BJ (cell line): ENCODE measurements at places on chromosomes 5 and 9.

GRCh38 chr9:136551401-136552116 is 5.7 kb upstream of the NOTCH1 start:
- no peak for DNase-seq

- no peak for DNase-seq
These were observed 5.4 kb downstream of the PCDHB15 start for GRCh38 chr5:141250576-141250975.

GRCh38 chr9:113310538-113310937 is 7.4 kb upstream of the RNF183 start:
- no peak for DNase-seq

DNA sequence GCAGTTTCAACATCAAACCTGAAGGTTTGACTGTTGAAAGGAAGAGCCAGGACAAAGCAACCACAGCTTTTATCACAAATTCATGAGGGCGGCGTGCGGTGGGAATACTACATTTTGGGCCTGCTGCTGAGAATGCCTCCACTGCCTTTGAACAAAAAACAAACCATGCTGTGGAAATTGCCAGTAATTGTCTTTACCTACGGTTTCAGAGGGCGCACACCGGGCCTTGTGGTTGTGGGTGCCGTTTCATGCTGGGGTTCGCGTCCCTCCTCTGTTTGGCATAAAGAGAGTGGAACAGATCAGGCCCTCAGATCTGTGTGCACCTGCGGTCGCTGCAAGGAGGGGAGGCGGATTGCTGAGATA is 27.6 kb upstream of the TCF7 start:
- no peak for DNase-seq

GRCh38 chr5:105430516-105430915 is 1867.9 kb upstream of the NUDT12 start:
- no peak for DNase-seq

DNA sequence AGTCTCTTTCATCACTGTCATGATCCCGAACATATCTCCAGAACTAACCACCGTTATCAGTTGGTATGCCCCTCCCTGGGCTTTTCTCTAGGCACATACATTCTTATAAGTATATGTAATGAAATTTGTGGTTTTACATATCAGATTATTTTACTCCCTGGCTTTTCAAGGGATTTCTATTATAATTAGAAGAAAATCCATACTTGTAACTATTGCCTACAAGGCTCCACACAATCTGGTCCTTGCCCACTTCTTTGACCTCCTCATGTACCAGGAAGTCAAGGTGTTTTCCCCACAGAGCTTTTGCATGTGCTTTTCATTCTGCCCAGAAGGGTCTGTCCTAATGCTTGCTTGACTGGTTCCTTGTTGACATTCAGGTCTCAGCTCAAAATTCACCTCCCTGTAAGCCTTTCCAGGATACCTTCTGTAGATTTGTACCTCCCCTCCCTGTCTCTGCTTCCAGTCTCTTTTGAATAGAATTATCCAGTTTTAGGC is 33.6 kb upstream of the HSD17B4 start:
- no peak for DNase-seq

- DNase-seq = no peak
These were observed 66.0 kb downstream of the RASEF start for GRCh38 chr9:82996941-82997340.

GRCh38 chr5:3709068-3709716 is 113.6 kb downstream of the IRX1 start:
- no peak for DNase-seq

- no peak for DNase-seq
These were observed 13.1 kb upstream of the PTCH1 start for GRCh38 chr9:95529910-95530309.

DNA sequence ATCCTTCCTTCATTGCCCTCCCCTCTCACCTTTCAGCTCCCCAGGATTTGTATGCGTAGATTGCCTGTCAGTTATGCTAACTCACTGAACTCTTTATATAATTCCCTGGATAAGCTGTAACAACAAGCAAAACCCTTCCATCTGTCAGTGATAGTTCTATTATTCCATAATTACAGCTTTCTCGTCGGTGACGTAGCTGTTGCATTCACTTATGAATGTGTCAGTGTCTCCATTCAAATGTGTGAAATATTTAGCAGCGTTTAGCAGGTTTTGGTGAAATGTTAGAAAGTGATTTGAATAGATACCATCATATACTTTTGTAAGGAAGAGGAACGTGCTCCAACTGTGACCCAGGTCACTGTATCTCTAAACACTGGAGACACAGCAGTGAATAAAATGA is 45.2 kb downstream of the PIP5K1B start:
- DNase-seq = no peak

- DNase-seq = no peak
These were observed 235.3 kb downstream of the SEC61B start for GRCh38 chr9:99457406-99457805.

DNA sequence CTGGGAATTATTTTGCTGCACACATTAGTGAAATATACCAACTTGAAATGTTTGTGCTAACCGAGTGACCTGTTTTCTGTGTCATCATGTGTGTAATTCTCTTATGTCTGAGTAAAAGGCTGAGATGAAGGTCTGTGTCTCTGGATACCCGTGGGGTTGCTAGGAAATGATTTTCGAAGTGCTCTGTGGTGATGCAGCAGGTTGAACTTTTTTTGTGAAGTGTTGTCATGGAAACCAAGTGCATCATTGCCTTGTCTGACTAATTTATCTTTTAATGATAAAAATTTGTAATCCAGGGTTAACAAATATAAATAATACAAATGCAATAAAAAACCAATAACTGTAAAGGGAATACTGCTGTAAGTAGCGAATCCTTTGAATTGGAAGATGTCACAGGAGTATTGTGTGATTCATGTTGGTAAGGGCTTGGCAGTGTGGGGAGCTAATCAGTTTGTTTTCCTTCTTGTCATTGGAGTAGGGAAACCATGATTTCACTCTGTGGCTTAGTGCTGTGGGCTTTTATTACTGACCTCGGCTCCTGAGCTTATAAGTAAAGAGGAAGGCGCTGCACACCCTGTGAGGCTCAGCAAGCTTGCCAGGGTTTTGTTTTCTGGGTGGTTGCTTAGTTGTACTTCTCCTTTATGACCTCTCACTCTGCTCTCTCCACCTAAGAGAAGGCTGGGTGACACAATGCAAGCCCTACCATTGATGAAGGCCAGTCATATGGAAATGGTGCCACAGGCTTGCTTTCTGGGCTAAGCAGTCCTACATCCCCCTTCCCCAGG is 22.3 kb downstream of the PDE8B start:
- DNase-seq = no peak

GRCh38 chr9:84301851-84302250 is 38.7 kb downstream of the SLC28A3 start:
- DNase-seq = no peak

DNA sequence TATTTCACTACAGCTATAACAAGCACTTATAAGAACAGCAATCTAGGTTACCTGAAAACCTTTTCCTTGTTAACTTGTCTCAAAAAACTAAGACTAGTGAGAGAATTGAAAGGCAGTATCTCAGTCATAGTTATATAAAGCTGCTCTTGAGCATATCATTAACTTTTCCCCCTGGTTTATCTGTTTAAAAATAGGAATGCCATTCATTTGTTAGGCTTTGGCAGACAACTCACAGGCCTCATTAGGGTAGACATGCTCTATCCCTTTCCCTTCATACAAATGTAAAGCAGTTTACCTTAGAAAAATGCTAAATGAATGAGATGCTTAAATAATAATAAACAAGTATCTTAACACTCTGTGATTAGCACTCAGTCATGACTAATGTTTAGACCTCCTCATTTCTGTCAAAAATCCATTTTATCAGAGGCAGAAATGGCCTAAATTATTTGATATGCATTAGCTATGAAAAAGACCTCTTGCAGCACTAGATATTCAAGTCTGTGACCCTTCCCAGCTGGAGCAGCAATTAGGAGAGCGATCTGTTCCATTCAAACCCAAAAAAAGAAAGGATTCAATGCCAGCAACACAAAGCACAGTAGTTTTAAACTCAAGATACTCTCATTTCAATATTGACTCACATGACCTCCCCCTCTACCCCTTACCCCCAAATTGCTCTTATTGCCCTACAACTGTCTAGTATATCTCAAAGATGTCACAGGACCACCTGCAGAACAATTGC is 1578.8 kb upstream of the WWC1 start:
- no peak for DNase-seq

GRCh38 chr9:125972012-125972729 is 225.0 kb downstream of the PBX3 start:
- no peak for DNase-seq

DNA sequence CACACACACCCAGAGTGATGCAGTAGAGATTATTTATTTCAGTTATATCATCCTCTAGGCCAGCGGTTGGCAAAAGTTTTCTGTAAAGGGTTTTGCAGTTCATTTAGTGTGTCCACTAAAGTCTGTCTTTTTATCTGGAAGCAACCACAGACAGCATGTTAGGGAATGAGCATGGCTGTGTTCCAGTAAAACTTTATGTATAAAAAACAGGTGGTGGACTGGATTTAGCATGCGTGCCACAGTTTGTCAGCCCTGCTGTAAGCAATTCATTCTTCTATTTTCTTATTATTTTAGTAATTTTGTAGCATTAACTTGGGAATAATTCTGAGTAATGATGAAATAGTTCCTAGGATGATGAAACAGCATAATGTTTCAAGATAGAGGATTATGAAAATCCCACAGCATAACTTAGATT is 51.7 kb downstream of the CCNH start:
- DNase-seq = peak; percentile 51

DNA sequence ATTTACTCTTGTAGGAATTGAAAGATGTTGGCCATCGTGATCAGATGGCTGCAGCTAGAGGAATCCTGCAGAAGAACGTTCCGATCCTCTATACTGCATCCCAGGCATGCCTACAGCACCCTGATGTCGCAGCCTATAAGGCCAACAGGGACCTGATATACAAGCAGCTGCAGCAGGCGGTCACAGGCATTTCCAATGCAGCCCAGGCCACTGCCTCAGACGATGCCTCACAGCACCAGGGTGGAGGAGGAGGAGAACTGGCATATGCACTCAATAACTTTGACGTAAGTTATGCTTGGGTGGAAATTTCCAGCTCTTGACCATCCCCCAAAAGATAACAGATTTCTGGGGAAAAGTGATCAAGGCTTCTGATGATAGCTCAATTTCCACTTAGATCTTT is 50.6 kb downstream of the LRRTM2 start:
- DNase-seq = no peak

DNA sequence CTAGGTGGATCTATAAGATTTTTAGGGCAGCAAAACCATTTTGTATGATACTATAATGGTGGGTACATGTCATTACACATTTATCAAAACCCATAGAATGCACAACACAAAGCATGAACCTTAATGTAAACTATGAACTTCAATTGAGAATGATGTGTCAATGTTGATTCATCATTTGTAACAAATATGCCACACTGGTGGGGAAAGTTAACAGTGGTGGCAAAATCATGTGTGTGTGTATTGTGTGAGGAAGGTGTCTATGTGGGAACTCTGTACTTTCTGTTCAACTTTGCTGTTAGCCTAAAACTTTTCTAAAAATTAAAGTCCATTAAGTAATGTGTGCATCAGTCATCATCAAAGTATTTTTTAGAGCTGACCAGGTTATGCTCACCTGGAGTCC is 38.9 kb downstream of the HAVCR1 start:
- no peak for DNase-seq

DNA sequence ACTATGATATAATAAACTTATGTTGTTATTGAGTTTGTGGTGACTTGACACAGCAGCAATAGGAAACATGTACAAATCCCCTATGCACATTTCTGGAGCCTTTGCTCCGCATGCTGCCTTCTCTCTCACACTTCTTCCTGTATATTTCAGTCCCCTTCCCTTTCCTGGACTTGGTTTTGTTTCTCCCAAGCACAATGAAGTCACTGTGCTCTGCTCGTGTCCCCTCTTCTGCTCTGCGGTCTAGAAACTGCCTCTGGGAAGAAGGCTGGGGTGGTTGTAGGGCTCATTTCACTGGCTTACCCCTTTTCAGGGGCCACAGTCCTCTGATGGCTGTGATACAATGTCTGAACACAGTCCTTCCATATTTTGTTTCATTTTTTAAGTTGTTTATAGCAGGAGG is 15.7 kb upstream of the FGD3 start:
- no peak for DNase-seq

DNA sequence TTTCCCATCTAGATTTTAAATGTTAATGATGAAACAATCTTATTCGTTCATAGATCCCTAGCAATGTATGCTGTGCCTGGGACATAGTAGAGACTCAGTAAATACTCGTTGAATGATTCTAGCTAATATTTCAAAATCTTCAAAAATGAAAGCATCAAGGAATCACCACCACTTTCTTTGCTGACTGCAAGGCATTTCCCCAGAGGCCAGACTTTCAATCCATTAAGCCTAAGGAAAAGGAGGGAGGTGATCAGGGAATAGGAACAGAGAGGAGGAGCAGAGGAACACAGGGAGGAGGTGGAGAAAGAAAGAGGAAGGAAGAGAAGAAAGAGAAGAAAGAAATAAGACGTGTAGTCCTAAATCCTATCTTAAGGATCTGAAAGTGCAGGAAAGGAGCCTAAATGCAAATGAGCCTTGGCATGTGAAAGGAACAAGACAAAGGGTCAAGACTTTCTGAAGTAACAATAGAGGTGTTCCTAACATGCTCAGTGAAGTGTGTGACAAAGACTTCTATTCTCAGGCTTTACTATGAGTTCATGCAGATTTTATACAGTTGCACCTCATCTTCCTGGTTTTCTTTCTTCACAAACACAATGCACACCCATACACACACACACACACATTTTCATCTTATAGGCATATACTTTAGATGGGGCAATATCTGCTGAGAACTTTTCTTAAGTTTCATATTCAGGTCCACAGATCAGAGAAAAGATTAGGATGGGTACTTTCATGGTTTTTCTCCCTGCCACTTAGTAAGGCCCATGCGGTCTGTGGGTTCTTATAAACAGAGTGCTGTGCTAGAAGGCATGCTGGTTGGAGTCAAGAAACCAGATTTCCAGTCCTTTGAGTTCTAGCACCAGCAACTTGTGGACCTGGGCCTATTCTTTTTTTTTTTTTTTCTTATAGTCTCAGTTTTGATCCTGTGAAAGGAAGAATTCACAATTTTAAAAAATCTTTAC is 512.2 kb upstream of the TNC start:
- DNase-seq = no peak

DNA sequence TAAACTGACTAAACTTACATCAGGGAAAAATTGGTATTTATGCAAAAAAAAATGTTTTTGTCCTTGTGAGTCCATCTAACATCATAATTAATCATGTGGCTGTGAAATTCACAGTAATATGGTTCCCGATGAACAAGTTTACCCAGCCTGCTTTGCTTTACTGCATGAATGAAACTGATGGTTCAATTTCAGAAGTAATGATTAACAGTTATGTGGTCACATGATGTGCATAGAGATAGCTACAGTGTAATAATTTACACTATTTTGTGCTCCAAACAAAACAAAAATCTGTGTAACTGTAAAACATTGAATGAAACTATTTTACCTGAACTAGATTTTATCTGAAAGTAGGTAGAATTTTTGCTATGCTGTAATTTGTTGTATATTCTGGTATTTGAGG is 16.6 kb upstream of the SRP19 start:
- no peak for DNase-seq
